ENCODE measurements at places on chromosomes 3 and 15. TPM values are rescaled to one million over a fixed set of nuclear protein-coding genes. Genes with fewer than 3 reads are reported as not detected.

DNA sequence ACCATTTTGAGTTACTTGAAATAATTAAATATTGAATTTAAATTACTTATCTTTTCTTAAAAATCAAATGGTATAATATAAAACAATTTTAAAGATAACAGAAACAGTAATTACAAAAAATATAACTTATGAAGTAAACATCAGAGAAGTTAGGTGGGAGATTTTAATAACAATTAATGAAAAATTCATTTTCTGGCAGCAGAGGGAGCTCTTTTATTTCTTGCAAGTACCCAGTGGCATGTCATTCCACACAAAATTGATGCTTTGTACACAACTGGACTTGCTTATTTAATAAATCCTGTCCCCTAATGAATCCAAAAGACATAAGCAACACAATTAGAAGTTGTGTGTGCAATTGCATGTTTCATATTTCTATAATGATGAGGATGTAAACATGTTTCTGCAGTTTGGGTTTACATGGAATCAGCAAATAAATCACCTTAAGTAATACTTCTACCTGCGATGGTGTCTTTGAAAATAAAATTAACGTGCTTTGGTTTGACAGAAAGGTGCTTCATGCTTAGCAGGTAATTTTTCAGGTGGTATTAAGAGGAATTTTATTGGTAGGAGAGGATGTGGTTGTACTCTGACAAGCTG lies 861.3 kb downstream of the ZPLD1 start:
- no peak for DNase-seq

The KNG1 gene
- total RNA-seq, result 1.1 TPM

GRCh38 chr15:70379938-70380883 lies 282.5 kb upstream of the TLE3 start:
- DNase-seq, result no peak

DNA sequence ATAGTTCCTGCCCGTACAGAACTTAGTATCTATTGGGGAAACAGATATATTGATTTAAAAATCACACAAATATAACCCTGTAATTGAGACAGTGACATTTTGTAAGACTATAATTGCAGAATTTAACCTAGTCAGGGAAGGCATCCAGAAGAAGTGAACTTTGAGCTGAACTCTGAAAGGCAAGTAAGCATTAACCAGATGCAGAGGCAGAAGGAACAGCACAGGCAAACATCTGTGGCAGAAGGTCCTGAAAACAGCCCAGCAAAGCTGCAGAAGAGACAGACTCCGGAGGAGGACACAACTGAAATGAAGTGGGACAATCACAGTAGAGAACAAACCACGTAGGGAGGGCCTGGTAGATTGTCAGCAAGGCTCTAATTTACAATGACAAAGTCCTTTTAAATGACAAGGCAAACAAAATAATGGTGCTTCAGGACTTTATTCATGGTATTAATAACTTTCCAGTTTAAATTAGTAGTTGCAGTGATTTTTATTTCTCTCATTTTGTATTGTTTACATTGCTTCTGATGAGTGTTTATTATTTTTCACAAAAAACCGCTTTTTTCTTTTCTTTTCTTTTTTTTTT lies 14.5 kb downstream of the BCL2A1 start:
- DNase-seq, result no peak

- no peak for DNase-seq
These were observed 1.9 kb downstream of the KBTBD8 start for GRCh38 chr3:67000009-67000408.

DNA sequence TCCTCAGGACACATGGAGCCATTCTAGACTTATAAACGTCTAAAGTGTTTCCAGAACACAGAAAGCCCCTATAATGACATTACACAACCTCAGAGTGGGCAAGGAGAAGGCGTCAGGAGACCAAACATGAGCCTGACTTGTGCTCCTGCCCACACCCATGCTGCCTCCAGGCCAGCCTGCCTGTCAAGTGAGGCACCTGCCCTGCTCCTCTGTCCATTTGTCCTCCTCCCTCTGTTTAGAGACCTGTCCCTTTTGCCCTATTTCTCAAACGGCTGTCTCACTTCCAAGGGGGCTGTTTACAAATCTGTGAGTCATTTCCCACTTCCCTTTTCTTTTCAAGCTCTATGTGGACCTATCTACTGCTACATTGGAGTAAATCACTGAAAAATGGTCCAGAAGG lies 21.0 kb downstream of the ZDHHC3 start:
- no peak for DNase-seq

GRCh38 chr15:52440414-52440813 lies 88.3 kb downstream of the MYO5A start:
- no peak for DNase-seq

The KCNAB1 gene
- total RNA-seq, result 1.6 TPM

- DNase-seq, result peak; percentile 77
These were observed 92.8 kb downstream of the GOLIM4 start for GRCh38 chr3:168002786-168003368.

DNA sequence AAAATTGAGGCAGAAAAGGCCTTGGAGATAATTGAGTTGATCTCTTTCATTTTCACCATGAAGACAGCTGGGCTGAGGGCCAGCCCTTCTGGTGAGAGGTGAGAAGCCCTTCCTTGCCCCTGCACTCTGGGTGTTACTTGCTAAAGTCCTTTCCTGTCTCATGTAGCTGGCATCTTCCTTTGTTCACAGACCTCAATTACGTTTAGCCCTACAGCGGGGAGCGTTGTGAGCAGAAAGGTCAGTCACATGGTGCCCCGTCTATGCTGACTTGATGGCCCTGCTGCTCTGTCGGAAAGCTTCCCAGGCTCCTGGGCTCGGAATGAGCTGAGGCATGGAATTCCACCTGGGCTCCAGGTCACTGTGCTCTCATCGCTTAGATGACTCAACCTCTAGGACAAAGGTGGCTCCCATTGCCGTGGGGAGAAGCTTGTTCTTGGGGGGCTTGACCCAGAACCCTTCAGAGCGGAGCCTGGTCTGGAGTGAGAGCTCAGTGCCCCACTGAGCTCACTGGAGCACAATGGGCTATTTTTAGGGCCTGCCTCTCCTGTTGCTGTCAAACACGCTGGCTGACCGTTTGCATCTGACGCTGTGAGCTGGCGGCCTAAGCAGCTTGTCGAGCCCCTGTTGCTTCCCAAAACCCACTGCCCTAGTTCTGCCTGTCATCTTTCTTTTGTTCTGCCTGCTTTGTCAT lies 47.0 kb downstream of the RPLP1 start:
- DNase-seq, result no peak

The TMEM108 gene
- total RNA-seq, result not detected

Measured in Peyer's patch (tissue), 4 donors.